ENCODE measurements at places on chromosomes 2 and 18.

DNA sequence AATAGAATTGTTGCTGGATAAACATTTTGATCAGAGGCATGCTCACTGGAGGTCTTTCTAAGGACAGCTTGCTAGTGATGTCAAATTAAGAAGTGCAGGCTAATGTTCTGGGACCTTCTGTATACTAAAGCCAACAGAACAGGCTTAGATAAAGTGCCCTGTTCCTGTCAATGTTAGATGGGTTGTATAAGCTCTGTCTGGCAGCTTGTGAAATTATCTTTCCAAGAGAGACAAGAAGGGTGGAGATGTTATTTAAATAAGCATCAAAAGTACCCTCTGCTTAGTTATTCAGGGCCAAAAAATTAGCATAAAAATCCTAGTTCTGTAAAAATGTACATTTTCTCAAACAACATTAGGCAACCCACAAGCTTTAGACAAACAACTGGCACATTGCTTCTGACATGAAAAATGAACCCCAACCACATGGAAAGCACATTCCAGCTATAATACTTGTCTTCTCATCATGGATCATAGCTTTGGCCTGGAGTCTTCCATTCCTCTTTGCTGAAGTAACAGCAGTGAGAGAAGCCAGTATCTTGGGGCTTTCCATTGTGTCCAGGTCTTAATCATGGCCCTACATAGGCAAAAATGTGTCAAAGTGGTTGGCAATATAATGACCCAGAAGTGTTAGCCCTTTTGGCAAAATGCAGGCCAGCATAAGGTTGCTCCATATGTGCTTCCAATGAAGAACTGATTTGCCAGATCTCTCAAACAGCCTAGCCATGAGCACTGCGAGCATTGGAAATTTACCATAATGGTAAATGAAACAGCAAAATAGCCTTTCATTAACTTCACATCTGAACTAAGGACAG, 478.1 kb upstream of the ZNF804A start:
- no peaks in the 10 kb centered on the region for H3K4me1 ChIP-seq
- no peak overlapping the region for H3K4me3 ChIP-seq
- no peak for DNase-seq

GRCh38 chr18:75635096-75635495, 207.6 kb upstream of the SMIM21 start:
- no peaks in the 10 kb centered on the region for H3K27me3 ChIP-seq
- H3K4me3 ChIP-seq = no peak overlapping the region

DNA sequence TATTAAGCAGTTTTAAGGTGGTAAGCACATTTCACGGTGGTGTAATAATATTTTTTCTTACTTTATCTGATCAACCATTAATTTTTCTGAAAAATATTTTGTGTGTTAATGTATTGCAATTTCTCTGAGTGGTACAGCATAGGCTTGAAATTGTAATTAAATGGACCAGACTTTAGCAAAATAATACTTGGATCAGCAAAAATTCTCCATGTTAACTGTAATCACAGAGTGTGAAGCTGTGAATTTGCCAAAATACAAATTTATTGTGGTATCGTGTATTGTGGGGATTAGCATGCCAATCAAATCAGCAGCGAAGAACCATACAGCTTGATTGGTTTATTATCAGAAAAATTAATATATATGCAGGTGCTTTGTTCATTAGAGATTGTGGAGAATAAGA, 1088.9 kb upstream of the GYPC start:
- no peak overlapping the region for H3K4me3 ChIP-seq
- H3K4me1 ChIP-seq = no peaks in the 10 kb centered on the region
- DNase-seq = no peak
- H3K27me3 ChIP-seq = no peaks in the 10 kb centered on the region

GRCh38 chr2:173086518-173087213, 11.0 kb downstream of the MAP3K20 start:
- DNase-seq = no peak
- H3K36me3 ChIP-seq = peaks cover 6% of the 10 kb centered on the region
- no peak overlapping the region for H3K27ac ChIP-seq
- H3K4me3 ChIP-seq = no peak overlapping the region
- peaks cover 27% of the 10 kb centered on the region for H3K27me3 ChIP-seq
- H3K4me1 ChIP-seq = no peaks in the 10 kb centered on the region
